ENCODE measurements at places on chromosomes 5 and 9.
A peak's percentile ranks its signal among the peaks of the same experiment; 100 is the strongest.

DNA sequence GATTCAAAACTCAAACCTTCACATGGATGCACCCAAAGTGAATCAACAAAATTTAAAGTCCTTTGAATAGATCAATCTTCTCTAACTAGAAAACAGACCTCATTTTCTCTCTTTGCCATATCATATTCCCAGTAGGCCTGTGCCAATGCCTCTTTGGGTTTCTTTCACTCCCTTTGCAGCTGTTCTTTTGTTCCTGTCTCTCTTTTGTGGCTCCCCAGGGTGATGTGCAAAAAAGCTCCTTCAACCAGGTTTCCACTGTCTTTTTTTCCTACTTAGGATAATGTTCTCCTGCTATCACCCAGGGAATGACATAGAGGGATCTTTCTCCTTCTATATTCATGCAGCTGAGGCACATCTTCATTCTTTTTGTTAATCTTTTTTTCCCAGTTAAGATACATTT is 54.6 kb downstream of the MARCHF3 start:
- no peak for DNase-seq

GRCh38 chr9:106878934-106879333 is 16.0 kb downstream of the ZNF462 start:
- no peak for DNase-seq

DNA sequence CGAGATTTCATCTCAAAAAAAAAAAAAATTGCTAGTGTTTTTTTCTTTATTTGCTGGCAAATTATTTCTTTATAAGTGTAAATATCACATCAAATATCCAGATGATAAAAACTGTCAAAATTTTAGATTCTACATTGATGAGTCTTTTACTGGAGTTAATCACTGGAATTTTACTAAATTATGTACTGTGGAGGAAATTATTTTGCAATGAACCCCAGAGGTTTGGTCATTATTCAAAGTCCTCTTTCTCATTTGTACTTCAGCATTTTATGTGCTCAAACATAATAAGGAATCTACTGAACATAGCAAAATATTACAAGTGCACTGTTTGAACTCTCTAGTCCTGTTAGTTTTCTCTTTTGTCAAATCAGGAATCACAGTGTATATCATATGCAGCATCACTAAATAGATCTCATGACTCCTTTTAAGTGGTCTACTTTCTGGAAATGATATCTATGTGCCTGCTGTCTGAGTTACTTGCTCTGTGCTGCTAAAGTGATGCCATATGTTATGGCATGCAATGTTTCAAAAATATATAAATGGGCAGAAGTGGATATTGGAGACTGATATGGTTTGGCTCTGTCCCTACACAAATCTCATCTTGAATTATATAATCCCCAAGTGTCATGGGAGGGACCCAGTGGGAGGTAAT is 18.0 kb downstream of the OTULINL start:
- DNase-seq = no peak

GRCh38 chr9:83935276-83935935 is 14.2 kb upstream of the KIF27 start:
- DNase-seq = no peak

- no peak for DNase-seq
Measured at GRCh38 chr5:59648949-59649921, 244.3 kb downstream of the PDE4D start.

- DNase-seq = no peak
Measured at GRCh38 chr9:94140791-94141790, 56.8 kb downstream of the PTPDC1 start.

DNA sequence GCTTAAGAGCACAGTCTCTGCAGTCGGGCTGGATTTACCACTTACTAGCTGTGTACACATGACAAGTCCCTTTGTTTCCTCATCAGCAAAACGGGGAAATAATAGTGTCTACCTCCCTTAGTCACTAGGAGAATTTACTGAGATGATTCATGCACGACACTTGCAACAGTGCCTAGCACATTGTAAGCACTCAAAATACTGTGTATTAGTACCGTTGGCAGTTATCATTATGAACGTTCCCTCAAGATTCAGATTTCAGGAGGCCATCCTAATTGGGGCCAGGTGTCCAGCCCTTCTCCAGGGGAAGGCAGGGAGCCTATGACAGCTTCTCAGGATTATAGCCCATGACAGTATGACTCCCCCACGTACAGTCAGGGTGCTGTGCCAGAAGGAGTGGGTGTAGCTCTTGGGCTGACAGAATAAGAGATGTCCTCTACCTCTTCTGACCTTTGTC is 164.3 kb downstream of the DOCK2 start:
- no peak for DNase-seq

DNA sequence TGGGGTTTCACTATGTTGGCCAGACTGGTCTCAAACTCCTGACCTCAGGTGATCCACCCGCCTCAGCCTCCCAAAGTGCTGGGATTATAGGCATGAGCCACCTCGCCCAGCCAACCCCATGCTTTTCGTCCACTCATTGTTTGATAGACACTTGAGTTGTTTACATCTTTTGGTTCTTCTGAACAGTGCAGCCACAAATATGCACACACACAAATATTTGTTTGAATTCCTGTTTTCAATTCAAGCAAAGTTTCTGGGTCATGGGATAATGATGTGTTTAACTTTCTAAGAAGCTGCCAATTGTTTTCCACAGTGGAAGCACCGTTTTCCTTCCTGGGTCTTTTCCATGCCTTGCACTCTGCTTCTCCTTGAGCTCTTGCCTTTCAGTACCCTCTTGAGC is 6.8 kb upstream of the PAEP start:
- DNase-seq = no peak

DNA sequence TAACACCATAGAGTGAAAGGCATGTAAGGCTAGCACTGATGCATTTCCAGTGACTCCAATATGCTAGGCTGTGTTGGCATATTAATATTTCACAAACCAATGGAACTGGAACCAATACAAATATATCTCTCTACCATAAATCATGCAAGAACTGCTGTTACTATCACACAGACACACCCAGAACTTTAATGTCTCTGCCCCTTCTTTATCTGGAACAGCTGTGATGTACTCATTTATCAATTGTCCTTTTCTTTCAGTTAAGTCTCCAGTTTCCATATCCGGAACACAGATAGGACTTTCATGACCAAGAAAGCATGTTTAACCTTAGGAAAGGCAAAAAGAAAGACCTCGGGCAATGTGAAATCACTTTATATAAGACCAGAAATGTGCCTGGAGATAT is 70.3 kb downstream of the SPTLC1 start:
- no peak for DNase-seq

DNA sequence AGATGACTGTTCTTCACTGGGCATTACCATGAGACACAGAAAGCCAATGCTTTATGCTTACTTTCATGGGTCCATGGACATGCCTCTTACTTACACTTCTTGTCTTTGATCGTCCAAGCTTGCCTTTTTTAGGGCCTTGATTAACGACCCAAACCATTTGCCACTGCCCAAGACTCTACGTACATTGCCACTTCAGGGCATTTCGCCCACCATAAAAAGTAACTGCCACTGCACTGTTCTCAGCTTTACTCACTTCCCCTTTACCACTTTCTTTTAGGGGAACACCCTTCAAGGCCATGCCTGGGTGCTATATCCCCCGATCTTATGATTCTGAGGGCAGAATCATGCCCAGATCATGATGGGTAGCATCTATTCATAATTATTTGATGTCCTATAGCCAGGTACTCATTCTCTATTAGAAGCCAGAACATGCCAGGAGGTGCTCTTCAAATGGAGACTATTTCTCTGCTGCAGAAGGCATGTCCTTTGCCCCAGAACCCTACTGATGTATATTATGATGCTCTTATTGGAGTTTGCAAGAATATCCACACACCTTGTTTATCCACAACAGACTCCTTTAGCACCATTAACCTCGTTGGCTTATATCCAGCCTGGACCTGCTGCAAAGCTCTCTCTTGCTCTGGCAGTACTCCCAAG is 64.1 kb upstream of the RAD23B start:
- DNase-seq = no peak

- DNase-seq = no peak
Measured at GRCh38 chr9:118567861-118568260, 801.4 kb downstream of the BRINP1 start.

DNA sequence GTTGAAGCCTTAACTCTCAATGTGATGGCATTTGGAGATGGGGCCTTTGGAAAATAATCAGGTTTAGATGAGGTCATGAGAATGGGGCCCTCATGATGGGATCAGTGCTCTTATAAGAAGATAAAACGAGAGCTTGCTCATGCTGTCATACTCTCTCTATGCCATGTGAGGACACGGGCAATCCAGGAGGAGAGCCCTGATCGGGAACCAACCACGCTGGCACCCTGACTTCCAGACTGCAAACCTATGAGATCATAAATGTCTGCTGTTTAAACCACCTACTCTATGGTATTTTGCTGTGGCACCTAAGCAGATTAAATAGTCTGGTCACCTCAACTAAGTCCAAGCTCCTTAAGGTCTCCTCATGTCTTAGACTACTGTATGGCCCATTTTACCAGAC is 10.0 kb downstream of the HMGCS1 start:
- DNase-seq = no peak

- DNase-seq = peak; percentile 62
Measured at GRCh38 chr5:132506094-132506692, 15.6 kb upstream of the IRF1 start.

- no peak for DNase-seq
Measured at GRCh38 chr5:157951673-157952373, 92.9 kb upstream of the CLINT1 start.

DNA sequence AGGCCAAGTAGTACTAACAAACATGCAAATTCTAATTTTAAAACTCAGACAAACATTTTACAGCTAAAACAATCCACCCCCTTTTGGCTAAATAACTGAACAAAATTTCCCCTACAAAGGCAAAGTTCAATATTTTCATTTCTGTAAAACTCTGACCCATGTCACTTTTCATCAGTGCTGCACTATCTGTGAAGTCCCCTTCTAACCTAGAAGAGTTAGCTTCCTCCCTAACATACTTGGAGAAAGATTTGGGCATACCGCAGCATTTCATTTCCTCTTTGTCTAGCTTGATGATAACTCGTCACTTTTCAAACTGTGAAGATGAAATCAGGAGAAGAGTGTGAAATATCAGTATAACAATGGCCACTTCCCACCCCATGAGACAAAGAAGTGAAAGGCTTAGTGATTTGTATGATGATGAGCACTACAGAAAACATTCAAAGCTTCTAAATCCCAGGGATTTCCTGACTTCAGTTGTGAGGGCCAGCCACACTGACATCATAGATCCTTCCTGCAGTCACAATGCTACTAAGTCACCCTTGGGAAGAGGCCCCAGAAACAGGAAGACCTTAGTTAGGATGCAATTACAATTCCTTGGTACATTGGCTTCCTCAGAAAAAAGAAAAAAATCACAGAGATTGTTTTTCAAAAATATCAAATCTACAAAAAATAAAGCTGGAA is at the start of gene FAM81B:
TSS of gene FAM81B (plus strand) at position 555 of the 681 bp plus-strand sequence. CDS start at position 579, 24 bp downstream.
- no peak for DNase-seq

- DNase-seq = no peak
Measured at GRCh38 chr5:132046880-132047299, 13.6 kb upstream of the IL3 start.

GRCh38 chr5:112196584-112196983 is 222.5 kb downstream of the EPB41L4A start:
- DNase-seq = no peak

- peak; percentile 26 for DNase-seq
Measured at GRCh38 chr5:90558344-90559192, at the start of gene ADGRV1. Gene ADGRV1 (plus strand): TSS chr5:90558797. CDS start chr5:90558896, 99 bp downstream.

DNA sequence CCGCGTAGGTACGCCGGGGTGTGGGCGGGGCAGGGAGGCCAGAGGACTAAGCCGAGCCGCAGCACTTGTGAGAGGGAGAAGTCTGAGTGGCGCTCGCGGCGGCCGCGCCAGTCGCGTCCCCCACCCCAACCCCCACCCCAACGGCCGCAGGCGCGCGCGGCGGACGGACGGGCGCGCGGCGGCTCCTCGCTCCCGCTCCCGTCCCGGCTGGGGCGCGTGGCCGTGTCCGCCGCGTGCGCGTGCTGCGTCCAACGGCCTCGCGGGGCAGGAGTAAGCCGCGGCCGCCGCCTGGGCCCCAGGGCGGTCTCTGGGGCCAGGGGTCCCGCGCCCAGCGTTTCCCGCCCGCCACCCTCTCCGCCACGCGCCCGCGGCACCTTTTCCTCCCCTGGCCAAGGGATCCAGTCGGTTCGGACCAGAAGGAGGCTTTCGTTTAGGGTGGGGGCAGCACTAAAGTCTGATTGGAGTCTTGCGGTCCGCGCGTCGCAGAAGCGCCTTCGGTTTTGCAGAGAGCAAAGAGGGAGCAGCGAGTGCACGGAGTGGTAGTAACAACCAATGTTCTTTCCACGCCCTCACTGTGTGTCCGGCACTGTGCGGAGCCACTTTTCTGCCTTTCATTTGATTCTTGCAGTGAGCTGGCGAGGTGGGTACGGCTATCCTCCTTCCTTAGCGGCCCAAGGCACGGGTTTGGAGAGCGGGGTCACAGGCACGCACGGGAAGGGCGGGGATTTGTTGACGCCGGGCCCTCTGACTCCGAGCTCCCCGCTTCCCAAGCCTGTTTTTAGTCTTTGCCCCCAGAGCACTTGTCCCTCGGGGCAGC is 483 bp downstream of the G3BP1 start:
- DNase-seq = no peak

GRCh38 chr5:125065741-125066140 is 319.3 kb upstream of the ZNF608 start:
- DNase-seq = no peak

DNA sequence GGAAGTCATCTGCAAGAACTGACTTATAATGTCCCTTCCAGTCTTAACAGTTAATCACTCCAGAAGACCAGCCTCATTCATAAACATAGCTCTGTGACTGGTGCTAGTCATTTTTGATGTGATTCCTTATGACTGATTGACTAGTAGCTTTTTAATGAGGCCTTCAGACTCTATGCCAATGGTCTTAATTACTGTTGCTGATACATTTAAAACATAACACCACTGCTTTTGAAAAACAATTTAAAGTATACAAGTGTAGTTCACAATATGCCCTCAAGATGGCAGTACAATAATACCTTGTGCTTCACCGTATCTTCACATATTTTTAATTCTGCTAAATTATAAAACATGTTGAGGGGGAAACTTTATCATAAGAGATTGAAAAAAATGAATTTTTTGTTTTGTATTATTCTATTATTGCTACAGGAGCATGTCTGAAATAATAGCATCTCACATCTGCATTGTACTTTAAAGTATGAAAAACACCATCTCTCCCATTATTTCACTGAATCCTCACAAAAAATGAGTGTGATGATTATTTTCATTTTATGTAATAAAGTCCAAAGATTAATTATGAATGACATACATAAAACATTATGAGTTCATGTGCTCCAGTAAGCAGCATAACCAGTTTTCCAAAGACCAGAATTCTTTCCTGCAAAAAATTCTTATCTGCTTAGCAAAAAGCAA is 55.2 kb upstream of the SHISAL2B start:
- DNase-seq = peak; percentile 15

- DNase-seq = peak; percentile 53
Measured at GRCh38 chr9:112867275-112867991, 23.2 kb downstream of the SLC46A2 start.

- DNase-seq = no peak
Measured at GRCh38 chr5:72480841-72481240, 26.4 kb downstream of the ZNF366 start.

DNA sequence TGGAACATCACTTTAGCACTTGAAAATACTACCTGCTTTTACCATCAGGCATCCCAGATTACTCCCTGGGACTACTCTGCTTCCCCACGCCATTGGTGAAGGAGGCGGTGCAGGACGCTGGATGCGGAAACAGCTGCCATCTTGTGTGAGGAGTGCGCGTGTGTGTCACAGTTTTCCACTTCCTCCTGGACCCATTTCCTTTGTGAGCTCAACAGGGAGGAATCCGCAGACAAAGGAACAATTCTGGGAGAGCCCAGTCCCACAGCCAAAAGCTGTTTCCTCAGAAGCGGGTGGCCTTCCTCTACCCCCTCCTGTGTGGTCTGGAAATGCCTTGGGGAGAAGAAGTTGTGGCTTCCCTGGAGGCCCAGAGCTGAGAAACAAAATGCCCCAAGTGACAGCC is 16.8 kb downstream of the AFAP1L1 start:
- no peak for DNase-seq
